ENCODE measurements at places on chromosomes 5 and 9. TPM values are rescaled to one million over a fixed set of nuclear protein-coding genes. Genes with fewer than 3 reads are reported as not detected.

ZNF658 gene
- total RNA-seq, result 6.3 TPM

MSANTD3 gene
- 265 TPM for total RNA-seq

TNFSF8 gene
- not detected for total RNA-seq

- DNase-seq, result no peak
Observed at GRCh38 chr5:178778919-178779318, 48.5 kb upstream of the ZNF354A start.

- no peak for DNase-seq
Observed at GRCh38 chr9:133148199-133149129, 15.2 kb downstream of the GBGT1 start.

GRCh38 chr5:176730815-176731475 is 79.4 kb upstream of the UNC5A start:
- no peak for DNase-seq

DNA sequence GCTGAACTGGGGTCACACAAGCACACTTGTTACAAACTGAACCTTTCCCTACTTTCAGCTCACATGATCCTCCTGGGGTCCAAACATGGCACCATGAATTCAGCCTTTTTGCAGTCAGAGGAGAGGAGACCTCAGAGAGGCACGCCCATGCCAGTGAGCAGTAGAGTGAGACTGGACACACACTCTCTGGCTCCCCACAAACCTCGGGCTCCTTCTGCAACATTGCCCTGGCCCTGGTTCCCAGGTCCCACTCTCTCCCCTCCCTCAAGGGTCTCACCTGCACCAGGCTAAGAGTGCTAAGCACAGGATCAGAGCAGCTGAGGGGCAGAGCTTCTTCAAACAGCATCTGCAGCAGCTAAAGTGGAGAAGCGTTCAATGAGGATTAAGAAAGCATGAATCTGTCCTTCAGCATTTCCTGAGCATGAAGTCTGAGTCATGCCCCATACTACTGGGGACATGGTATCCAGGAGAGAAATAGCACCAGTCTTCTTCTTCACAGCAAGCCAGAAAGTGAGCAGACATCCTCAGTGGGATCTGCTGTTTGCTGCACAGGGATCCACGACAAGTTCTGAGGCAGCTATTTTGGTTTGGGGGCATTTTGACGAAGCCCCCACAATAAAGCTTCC is 27.2 kb downstream of the SLC35A4 start:
- DNase-seq, result peak; percentile 51

- DNase-seq, result peak; percentile 92
Observed at GRCh38 chr5:119302916-119303897, 52.6 kb upstream of the TNFAIP8 start.

- no peak for DNase-seq
Observed at GRCh38 chr5:93421987-93422401, 159.0 kb downstream of the NR2F1-AS1 start.

CD74 gene
- not detected for total RNA-seq

DNA sequence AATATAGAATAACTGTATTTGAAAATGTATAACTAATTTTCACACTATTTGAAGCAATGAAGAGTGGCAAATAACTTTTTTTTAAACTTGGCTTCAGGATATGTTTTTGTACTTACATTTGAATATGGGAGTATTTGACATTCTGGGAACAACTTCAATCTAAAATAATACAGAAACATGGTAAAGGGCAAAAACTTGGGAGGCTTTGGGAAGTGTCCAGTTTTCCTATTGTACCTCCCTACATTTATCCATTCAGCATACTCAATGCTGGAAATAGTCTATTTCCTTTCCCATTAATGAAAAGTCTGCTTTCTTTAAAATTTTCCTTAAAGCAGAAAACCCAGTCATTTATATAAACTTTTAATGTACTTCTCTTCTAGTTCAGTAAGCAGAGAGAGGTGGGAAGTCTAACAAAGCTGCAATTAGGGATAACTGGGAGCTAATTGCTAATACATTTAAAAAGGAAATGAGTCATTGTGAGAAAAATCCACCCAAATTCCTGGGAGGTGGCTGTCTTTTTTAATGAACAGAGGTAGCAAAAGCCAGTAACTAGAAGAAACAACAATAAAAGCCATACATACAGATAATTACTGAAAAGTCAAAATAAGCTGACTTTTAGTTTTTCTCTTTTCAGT is 128.8 kb downstream of the FBN2 start:
- DNase-seq, result peak; percentile 67

- peak; percentile 46 for DNase-seq
Observed at GRCh38 chr5:74954919-74955318, 88.7 kb upstream of the FAM169A start.

NR6A1 gene
- total RNA-seq, result 1.2 TPM

PCA3 gene
- not detected for total RNA-seq

All from A172 (cell line).